Right ventricle myocardium inferior (tissue), 1 donor: ENCODE measurements at places on chromosomes 3 and 15.

- no peak for DNase-seq
Observed at GRCh38 chr15:70133781-70134421, 36.2 kb upstream of the TLE3 start.

DNA sequence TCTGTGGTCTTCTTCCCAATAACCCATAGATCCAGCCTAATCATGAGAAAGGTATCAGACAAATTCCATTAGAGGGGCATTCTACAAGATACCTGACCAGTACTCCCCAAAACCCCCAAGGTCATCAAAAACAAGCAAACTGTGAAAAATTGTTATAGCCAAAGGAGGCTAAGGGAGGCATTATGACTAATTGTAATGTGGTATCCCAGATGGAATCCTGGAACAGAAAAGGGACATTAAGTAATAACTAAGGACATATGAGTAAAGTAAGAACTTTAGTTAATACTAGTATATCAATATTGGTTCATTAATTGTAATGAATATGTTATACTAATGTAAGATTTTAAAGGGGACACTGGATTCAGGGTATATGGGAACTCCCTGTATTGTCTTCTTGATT, 20.4 kb downstream of the SPTSSB start:
- DNase-seq: no peak

DNA sequence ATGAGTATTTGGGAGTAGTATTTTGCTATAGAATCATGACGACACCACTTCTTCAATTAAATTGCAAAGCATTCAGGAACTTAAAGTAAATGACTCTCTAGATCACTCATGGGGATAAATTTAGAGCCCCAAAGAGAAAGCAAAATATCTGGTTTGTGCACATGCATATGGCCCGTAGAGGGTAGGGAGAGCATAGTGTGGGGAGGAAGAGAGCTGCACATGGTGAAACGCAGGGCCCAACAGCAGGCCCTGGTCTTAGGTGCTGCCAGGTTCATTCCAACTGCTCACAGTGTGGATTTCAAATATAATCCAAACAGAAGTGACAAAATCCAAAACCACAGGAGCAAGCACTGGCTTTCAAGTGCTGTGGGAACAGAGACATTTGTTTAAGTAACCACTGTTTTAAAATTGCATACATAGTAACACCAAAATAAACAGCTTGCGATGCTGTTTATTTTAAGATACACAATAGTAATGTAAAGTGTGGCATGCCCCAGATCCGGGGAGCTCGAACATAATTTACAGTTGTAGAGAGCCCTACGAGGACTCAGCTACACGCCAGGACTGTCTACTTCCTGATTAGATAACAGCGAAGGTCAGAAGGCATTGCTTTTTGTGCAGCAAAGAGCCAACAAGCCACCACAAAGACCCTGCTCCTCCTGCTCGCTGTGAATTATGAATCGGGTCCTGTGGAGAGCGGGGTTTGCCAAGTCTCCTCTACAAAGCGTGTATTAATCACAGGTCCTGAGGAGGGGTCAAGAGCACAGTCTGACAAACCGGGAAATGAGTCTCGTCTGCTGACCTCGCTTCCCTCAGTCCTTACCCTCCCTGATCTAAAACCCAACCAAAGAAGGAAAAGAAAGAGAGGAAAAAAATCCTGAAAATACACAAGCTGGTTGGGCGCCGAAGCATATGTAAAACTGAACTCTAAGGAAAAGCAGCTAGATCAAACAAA, 80.6 kb downstream of the MEIS2 start:
- DNase-seq: no peak

DNA sequence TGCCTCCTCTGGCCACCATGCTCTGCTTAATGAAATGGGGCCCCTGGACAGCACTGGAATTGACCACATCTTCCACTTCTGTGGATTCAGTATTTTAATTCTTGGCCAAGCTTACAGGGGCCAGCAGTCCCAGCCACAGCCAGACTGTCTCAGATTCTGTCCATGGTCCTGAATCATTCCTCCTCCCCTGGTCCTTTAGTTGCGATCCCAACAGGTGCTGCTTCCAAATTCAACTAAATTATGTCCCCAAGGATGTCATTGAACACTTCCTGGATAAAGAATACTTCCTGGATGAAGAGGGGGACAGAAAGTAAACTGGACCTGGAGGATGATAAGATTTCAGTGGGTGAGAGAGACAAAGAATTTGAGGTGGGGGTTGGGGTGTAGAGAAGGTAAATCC, 111.1 kb upstream of the FOXB1 start:
- DNase-seq: no peak

- DNase-seq: peak; percentile 80
Observed at GRCh38 chr3:53194210-53195065, 33.4 kb downstream of the PRKCD start.

GRCh38 chr3:10933470-10933804, 59.1 kb upstream of the SLC6A1 start:
- DNase-seq: no peak

- DNase-seq: no peak
Observed at GRCh38 chr3:101976473-101976872, 127.2 kb downstream of the NFKBIZ start.

DNA sequence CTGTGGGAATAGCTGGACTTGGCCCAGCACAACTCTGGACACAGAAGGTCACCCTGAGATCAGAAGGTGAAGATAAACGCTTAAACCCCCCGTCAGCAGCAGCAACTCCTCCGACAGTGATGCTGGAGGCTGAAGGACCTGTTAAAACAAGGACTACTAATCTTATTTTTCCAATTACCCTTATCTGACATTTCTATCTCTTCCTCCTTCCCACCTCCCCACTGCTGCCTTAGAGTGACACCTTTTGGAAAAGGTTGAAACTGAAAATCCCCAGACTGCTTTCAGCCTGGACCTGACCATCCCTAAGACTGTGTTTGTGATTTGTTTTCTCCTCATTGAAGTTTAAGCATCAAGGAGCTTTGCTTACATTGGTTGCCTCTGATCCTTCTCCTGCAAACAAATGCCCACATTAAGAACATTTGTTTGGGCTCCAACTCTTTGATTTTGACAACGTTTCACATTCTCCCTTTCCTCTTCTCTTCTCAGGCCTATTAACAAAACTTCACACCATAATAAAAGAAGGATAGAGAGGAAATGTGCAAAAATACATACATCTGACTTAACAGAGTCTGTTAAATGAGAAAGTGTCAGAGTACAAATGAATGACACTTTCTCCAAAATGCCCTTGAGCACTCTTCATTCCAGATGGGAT, 410.6 kb upstream of the WNT5A start:
- DNase-seq: no peak

DNA sequence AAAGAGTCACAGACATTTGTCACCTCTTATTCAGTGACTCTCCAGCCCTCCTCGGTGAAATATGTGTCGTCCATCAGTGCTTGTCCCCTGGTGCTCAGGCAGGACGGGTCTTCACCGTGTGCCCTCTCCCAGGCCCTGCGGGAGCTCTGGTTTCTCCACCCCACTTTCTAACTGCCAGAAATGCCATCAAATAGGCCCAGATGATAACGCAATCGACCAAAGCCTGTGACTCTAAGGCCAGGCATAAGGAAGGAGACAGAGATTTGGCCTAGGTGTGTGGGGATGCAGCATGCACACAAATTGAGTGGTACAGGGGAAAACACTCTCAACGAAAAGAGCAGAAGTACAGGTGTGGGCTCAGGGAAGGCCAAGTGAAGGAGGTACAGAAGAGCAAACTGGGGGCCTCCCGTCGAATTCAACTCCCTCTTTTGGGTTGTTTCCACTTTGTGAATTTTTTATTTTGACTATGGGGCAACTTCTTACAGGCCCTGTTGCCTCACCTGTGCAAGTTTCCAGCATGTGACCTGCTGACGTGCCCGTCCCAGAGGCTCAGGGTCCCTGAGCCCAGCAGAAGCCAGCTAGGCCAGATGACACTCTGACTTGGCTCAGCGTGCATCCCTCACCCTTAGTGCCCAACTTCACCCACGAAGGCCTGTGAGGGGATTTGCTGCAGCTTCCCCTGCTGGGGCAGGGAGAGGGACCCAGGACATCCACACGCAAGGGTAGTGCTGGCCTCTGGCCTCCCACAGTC, 4.7 kb downstream of the NUP210 start:
- no peak for DNase-seq

GRCh38 chr3:119901148-119901547, 119.2 kb downstream of the NR1I2 start:
- no peak for DNase-seq

DNA sequence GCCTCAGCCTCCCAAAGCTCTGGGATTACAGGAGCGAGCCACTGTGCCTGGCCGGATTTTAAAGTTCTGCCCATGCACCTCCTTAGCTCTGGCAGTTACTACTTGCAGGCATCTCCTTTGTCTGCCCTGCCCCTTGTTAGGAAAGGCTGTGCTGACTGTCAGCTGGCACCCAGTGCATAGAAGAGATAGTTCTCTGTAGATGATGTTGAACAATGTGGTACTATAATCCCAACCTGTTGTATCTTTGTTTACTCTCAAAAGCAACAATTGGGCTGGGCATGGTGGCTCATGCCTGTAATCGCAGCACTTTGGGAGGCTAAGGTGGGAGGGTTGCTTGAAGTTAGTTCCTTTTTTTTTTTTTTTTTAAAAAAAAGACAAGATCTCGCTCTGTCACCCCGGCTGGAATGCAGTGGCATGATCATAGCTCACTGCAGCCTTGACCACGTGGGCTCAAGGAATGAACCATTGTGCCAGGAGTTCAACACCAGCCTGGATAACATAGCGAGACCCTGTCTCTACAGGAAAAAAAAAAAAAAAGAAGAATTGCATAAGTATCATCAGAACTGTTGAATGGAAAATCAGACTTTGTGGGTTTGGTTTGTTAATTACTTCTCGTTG, 30.6 kb downstream of the FLNB start:
- no peak for DNase-seq

DNA sequence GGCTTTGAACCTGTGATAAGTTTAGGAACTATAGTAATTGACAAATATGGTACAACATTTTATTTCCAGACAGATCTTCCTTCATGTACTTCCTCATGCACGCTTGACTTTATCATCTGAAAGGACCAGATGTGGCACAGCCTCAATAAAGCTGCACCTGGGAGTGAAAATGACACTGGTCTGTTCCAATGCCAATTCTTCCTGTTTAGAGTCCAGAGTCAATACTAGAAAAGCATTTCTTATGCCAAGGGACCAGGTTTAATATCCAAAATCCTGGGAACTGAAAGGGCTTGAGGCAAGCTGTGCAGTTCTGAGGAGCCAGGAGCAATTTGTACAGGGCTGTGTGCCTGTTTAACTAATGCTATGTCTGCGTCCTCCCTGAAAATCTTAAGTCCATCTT, 15.3 kb downstream of the DPH6 start:
- DNase-seq: no peak

DNA sequence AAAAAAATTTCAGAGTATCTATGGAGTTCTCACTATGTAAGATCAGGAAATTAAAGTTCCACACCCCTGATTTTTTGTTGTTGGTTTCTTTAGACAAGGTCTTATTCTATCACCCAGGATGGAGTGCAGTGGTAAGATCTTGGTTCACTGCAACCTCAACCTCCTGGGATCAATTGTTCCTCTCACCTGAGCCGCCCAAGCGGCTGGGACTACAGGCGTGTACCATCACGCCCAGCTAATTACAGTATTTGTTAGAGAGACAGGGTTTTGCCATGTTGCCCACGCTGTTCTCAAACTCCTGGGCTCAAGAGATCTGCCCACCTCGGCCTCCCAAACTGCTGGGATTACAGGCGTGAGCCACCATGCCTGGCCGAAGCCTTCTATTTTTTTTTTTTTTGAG, 12.4 kb downstream of the QRICH1 start:
- DNase-seq: no peak

DNA sequence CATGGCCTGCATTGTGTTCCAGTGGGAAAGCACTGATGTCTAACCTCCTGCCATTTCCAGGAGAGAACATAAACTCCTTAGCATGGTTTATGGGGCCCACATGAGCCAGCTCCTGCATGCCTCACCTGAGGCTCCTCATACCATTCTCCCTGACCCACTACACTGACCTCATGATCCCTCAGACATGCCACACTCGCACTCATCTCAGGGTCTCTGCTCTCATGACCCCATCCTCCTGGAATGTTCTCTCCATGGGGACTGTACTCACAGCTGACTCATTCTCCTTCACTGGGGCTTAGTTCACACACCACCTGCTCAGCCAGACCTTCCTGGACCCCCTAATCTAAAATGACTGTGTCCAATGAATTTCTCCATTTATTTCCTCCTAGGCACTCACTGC, 4.0 kb upstream of the LMCD1 start:
- no peak for DNase-seq

- DNase-seq: no peak
Observed at GRCh38 chr3:57644740-57645139, 47.6 kb upstream of the ARF4 start.

GRCh38 chr3:13657660-13658435, 108.9 kb downstream of the FBLN2 start:
- DNase-seq: peak; percentile 76

- no peak for DNase-seq
Observed at GRCh38 chr3:179729086-179729485, 76.2 kb downstream of the USP13 start.

GRCh38 chr3:48285132-48285531, 44.2 kb downstream of the ZNF589 start:
- DNase-seq: no peak

DNA sequence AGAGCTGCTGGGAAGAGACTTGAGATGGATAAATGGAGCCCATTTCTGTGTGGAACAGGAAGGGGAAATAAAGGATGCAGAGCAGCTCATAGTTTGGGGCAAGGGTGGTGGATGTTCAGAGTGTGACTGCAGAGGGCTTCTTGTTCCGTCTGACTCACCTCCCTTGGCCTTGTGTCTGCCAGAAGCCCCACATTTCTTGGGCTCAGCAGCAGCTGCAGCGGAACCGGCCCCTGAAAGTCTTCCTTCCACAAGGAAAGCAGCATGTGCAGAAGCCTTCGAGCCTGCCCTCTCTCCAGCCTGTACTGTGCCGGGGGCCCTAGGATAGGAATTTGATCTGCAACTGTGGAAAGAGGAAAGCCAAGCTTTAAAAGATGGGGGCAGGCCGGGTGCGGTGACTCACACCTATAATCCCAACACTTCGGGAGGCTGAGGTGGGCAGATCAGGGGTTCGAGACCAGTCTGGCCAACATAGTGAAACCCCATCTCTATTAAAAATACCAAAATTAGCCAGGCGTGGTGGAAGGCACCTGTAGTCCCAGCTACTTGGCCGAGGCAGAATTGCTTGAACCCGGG, 11.5 kb downstream of the CDAN1 start:
- DNase-seq: no peak

DNA sequence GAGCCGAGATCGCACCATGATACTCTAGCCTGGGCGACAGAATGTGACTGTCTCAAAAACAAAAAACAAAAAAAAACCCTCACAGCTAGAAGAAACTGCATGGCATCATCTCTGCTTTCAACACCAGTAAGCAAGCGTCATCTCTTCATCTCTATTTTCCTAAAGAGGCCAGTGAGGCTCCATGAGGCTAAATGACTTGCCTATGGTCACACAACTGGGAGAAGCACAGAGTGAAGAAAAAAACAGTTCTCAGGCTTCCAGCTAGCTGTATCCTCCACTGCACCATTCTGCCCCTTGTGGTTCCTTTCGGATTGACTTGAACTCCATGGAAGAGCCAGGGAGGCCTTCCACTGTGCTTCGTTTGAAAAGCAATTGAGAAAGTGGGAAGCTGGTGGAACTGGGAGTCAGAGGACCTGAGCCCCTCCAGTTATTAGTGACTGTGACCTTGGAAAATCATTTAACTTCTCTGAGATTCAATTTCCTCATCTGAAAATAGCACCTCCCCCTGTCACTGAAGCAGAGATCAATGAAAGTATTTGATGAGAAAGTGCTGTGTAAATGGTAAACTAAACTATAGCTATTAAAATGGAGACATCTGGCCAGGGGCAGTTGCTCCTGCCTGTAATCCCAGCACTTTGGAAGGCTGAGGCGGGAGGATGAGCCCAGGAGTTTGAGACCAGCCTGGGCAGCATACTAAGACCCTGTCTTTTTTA, 32.1 kb upstream of the DENND4A start:
- DNase-seq: no peak
